ENCODE measurements at places on chromosomes 7 and 10.

DNA sequence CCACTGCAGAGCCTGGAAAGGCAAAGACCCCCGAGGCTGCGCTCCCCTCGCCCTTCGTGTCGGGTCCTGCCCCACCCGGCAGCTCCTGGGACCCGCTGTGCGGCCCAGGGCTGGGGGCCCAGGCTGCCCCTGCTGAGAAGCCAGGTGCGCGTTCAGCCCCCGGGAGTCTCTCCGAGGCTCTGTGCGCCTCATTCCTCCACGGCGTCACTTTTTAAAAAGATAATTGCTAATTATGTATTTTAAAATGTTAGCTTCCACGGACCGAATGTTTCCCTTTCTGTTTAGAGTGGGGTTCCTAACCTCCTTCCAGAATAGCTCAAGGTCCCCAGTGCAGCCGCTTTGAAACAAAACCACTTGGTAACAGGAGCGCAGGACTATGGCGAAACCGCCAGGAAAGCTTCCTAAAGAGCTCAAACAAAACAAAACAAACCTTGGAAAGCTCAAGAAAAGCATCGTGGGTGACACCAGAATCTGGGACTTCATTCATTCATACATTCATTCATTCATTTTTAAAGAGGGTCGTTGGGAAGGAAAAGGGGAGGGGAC lies 45.6 kb downstream of the PDIA4 start:
- no peak for DNase-seq

- no peak for DNase-seq
Measured at GRCh38 chr7:75652788-75653187, 86.0 kb downstream of the HIP1 start.

DNA sequence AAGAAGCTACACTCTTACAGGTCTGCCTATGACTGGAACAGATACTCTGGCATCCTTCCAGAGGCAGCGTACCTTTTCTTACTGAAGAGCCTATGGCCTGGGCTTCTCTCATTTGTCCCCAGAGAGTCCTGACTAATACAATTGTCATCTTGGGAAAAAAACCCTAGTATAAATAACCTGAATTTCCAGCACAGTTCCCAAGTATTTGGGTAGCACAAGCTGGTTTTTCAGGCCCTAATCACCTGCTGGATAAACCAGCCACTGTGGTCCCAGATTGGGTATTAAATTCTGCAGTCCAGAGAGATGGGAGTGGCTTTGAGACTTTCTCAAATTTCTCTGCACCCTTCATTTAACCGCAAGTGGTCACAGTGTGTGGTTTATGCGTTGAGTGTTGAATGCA lies 186.8 kb upstream of the NEBL start:
- no peak for DNase-seq

DNA sequence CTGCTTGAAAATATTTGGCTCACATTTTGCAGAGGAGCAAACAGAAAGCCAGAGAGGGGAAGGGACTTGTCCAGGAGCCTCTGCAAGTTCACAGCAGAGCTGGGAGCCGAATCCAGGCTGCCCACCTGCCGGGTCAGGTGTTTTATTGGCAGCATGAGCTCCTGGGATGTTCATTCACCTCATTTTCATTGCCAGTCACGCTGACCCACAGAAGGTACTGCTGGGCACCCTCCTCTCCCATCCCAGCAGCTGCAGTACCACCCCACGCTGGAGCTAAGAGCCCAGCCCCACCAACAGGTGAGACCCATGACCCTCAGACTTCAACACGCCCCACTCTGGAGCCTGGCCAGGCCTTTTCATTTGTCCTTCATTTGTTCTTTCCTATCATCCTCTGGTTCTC lies 102.7 kb downstream of the GRID1 start:
- no peak for DNase-seq

DNA sequence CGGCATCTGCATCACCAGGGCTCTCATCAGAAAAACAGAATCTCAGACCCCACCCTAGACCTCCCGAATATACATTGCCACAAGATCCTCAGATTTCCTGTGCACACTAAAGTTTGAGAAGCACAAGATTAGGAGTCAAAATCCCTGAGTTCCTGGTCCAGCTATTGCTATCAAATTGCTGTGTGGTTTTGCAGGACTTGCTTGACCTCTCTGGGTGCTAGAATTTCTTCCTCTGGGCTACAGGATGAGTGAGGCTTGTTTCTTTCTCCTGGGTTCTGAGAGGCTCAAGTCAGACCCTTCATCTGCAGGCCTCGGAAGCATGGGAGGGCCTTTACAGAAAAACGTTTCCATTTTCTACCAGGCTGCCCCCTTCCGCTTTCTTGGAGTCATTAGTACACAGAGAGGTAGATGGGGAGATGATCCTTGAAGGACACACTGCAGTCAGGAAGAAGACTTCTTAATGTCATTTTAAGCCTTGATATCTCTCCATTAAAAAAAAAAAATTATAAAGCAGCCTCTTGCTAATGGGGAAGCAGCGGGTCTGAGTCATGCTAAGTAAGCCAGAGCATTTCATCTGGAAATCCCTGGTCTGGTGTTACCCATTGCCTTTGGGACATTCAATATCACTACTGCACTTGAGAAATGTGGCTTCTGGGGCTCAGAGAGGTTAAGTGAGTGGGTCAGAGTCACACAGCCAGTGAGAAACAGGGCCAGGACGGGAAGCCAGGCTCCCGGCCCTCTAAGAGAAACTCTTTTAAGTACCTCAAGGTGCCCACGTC lies 173.5 kb downstream of the KCNMA1 start:
- no peak for DNase-seq

- no peak for DNase-seq
Measured at GRCh38 chr7:117389871-117390270, 37.4 kb downstream of the ASZ1 start.

DNA sequence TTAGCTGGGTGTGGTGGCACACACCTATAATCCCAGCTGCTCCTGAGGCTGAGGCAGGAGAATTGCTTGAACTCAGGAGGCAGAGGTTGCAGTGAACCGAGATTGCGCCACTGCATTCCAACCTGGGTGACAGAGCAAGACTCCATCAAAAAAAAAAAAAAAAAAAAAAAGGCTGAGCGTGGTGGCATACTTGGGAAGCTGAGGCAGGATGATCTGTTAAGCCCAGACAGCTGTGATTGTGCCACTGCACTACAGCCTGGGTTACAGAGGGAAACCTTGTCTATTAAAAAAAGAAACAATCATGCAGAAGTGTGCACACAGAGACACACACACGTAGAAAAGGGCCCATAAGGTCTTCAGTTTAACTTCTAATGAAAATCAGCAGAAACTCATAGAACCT lies 150.6 kb downstream of the TPST1 start:
- DNase-seq, result no peak

DNA sequence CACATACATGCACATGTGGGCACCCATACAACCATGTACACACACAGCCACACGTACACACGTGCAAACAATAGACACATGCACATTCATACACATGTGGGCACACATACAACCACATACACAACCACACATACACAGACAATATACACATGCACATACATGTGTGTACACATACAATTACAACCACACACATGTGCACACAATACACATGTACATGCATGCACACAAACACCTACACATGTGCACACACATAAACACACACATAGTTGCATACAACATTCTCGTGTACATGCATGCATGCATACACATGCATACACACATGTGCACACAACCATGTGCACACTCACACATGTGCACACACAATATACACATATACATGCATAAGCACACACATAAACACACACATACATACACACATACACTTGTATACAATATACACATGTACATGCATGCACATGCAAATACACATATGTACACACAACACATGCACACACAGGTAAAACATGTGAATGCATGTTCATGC lies 118.6 kb upstream of the FRMD4A start:
- DNase-seq, result no peak

DNA sequence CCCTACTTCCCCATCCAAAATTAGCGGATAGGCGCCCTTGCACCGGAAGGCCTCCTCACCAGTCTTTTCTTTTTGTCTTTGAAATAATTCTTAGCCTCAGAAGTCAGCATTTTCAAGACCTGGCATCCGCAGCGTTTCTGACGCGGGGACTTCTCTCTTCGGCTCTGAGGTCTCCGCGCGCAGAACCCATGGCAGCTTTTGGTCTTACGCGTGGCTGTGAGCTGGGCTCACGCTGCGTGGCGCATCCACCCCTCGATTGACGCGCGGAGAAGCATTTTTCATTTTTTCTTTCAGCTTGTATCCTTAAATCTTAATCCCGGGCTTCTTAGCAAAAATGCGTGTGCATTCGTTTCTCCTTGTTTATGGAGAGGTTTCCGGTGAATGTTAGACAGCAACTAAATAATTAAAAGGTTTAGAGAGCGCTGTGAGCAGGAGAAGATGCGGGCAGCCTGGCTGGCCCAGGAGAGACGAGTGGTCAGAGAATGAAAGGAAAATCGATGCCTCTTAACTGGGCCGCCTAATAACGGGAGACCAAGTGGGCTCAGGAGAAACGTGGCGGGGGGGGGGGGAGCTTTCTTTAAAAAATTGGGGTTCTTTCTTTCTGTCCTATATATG lies 2.0 kb upstream of the GATA3 start:
- DNase-seq, result no peak

DNA sequence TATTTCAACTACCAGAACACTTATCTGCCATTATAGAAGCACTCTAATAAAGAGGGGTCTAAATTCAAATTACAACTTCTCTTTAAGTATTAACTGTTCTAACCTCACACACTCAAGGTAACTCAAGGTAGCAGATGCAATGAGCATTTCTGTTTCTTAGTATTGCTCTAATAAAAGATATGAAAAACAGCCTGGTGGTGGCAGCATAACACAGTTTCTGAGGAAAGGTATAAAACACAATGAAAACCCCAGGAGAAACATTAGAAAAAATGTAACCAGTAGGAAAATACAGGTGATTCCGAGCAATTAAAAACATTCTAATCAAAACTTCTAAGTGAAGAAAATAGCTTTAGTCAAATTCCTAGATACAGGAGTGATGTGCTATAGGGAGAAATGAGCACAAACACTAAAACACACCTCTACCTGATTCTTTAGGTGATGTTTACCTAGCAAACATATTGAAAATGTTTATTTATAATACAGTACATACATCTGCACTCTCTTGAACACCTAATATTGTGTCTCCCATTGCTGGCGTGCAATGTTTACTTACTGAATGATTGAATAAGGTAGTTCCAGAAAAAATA lies 3.5 kb downstream of the MKRN1 start:
- DNase-seq, result no peak

- DNase-seq, result no peak
Measured at GRCh38 chr10:90417476-90418210, 440.2 kb downstream of the HTR7 start.

DNA sequence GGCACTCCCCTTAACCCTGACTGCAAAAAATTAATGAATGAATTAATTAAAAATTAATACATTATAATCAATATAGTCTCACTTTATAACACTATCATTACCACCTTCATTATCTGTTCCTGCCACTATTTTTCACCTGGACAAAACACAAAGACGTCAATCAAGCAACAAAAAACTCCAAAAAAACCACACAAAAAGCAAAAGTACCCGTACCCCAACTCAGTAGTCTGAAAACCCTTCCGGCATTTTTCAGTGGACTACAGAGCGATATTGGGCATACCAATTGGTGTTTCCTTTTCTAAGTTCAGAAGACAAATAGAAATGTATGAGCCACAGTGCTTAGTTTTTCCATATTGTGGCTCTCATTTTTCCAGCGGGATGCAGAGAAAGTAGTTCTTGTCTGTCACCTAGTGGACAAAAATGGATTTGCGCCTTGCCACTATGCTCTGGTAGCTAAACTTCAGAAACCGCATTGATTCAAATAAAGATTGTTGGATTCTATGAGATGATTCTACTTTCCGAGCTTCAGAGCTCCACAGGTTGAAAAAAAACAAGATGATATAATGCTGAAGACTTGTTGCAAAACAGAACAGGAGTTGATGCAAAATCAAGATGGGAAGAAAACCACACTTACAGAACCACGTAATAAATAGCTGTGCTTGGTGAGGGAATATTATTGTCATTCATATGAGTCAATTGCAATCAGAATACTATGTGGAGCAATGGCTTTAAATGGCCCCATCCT lies 50.6 kb upstream of the ITGB1 start:
- no peak for DNase-seq

GRCh38 chr7:101125989-101126650 lies 784 bp upstream of the SERPINE1 start:
- no peak for DNase-seq

GRCh38 chr10:27661514-27662286 lies 83.9 kb downstream of the MKX start:
- no peak for DNase-seq

DNA sequence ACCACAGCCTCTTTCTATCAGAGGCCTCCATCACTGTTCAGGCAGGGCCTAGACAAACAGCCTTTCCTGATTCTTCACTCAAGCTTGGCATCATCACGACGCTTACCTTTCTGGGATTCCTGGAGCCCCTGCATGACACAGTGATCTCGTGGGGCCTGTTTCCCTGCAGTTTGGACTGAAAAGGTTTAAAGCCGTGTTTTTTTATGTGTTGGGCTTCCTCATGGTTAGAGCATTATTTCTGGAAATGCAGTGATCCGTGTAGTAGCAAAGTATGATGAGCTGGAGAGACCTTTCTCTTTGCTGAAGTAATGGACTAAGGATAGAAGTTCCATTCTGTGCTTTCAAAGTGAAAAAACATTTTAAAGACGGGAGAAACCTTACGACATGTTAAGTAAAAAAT lies 169.1 kb downstream of the BMPER start:
- no peak for DNase-seq

DNA sequence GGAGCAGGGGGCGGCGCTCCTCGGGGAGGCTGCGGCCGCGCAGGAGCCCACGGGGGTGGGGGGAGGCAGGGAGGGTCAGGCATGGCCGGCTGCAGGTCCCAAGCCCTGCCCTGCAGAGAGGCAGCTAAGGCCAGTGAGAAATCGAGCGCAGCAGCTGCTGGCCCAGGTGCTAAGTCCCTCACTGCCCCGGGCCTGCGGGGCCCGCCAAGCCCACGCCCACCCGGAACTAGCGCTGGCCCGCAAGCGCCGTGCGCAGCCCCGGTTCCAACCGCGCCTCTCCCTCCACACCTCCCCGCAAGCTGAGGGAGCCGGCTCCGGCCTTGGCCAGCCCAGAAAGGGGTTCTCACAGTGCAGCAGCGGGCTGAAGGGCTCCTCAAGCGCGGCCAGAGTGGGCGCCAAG lies 28.3 kb upstream of the TES start:
- no peak for DNase-seq

DNA sequence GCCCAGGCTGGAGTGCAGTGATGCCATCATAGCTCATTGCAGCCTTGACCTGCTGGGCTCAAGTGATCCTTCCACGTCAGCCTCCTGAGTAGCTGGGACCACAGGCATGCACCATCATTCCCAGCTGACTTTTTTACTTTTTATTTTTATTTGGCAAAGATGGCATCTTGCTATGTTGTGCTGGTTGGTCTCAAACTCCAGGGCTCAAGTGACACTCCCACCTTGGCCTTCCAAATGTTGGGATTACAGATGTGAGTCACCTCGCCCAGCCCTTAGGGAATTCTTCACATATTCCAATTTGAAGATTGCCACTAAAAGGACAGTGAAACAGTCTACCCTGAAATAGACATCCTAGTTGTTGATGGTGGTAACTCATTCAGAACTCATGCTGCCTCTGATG lies 27.7 kb downstream of the SUGCT start:
- no peak for DNase-seq

DNA sequence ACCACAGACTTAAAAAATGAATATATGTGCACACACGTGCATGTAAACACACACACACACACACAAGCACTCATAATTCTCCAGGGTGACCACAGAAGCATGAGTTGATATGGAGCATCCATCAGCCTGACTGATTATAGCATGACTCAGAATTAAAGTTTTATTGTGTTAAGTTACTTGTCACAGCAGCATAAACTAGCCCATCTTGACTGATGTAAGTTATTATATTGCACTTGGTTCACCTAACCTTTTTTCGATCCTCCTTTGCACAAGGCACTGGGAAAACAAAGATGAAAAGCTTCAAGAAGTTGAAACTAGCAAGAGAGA lies 18.8 kb upstream of the SLC35G1 start:
- DNase-seq, result no peak
